ENCODE measurements at places on chromosomes 2 and 18. TPM values are rescaled to one million over a fixed set of nuclear protein-coding genes. Genes with fewer than 3 reads are reported as not detected.

The AFF3 gene
- 5.8 TPM for total RNA-seq

The HOXD11 gene
- total RNA-seq, result 2.2 TPM

The SERPINB7 gene
- total RNA-seq, result 0.58 TPM

The NGEF gene
- total RNA-seq, result 0.47 TPM

The C2orf74 gene
- 8.3 TPM for total RNA-seq

The STK17B gene
- total RNA-seq, result 4.1 TPM

Measured in glomerular endothelial cell (primary cell).